ENCODE measurements at places on chromosomes 1 and 21. TPM values are rescaled to one million over a fixed set of nuclear protein-coding genes. Genes with fewer than 3 reads are reported as not detected.

GRCh38 chr1:212218911-212219310 lies 66.3 kb upstream of the PPP2R5A start:
- no peak for DNase-seq

DNA sequence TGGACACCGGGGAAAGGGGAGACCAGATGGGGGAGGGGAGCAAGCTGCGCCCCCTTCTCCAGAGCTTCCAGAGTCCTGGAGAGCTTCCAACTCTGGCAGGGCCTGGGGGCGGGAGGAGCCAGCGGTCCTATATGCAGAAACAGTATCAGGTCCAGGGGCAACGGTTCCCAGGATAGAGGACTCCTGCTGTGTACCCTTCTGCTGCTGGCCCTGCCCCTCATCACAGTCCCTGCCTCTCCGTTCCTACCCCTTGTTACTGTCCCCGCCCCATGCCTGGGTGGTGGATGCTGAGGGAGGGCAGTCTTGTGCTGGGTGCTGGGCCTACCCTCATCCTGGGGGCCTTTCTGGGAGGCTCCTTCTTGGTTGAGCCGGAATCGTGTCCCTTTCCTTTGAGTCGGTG lies 19.2 kb upstream of the PEX10 start:
- DNase-seq, result no peak

DNA sequence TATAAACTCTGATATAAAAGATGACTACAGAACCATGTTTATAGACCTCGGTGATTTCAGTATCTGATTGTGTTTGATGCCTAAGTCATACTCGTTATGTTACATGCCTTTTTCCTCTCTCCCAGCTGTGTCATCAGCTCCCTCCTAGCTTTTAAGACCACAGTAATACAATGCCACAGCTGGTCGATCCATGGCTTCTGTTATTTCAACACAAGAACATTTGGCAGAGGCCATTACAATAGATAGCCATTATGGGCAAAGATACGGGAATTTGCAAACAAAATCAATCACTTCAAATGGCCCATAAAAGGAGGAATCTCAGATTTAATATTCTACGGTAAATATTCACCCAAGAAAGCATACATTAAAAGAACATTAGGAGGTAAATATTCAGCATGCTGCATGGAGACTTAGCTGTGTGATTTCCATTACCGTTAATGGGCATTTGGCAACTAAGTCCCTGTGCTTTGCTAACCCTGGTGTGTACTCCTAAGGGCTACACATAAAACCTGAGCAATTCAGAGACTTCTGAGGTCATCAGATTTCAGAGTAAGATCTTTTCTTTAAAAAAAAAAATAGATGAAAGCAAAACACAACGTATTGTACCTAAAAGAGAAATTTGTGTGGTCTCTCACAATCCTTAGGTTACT lies 153.4 kb downstream of the PIGK start:
- DNase-seq, result no peak

DNA sequence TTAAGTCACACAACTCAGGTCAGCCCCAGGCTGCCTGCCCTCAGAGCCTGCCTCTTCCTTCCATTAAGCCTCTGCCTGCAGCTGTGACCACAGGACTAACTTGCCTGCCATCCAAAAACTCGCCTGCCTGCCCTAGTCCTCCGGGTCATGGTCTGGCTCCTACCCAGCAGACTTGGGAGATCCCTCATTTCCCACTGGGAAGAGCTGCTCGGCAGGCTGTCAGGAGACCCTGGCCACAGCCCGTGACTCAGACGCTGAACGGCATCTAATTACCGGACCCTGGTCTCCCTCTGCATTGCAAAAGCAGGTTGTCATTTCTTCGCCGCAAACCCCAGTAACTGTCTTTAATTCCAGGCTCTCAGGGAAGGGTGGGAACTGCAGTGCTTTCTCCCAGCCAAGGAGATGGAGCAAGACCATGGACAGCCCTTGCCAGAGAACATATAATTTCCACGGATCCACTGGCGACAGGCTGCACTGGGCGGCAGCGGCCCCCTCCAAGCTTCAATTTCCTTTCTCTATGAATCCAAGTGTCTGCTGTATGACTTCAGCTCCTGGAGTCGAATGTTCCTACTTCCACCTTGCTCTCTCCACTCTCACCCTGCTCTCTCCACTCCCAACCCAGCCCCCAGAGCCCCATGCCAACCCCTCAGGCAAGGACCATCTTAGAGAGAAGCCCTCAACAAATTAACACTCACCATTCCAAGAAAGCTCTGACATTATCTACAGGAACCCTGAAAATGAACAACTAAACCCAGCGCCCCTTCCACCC lies 20.4 kb downstream of the OLFML2B start:
- no peak for DNase-seq

DNA sequence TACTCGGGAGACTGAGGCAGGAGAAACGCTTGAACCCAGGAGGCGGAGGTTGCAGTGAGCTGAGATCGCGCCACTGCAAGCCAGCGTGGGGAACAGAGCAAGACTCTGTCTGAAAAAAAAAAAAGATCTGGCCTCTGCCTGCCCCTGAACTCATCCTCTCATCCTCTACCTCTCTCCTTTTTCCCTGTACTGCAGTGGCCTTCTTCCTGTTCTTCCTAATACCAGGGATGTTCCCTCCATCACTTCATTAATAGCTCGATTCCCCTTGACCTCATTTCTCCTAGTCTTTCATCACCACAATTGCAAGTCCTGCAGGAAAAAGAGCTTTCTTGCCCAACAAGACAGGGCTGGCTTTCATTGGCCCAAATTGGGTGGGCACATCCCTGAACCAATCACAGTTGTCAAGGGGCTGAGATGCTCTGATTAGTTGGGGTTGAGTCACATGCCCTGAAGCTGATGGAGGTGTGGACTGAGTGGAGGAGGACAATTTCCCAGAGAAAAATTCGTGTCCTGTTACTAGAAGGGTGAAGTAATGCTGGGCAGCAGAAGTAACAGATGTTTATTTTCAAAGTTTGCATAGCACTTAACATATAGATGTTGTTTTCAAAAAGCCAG lies 86.8 kb upstream of the PUM1 start:
- peak; percentile 40 for DNase-seq

- no peak for DNase-seq
Measured at GRCh38 chr1:67793562-67793961, 39.7 kb downstream of the GNG12 start.

GRCh38 chr1:154975409-154976059 lies 1.1 kb downstream of the CKS1B start:
- no peak for DNase-seq

GRCh38 chr1:69246710-69247109 lies 321.0 kb upstream of the LRRC7 start:
- no peak for DNase-seq

- DNase-seq, result no peak
Measured at GRCh38 chr1:238409932-238410331, 519.2 kb upstream of the ZP4 start.

KRTAP19-3 gene
- polyA plus RNA-seq, result not detected

- DNase-seq, result no peak
Measured at GRCh38 chr1:41430582-41430981, 53.9 kb downstream of the EDN2 start.

- DNase-seq, result no peak
Measured at GRCh38 chr21:42566524-42567213, 53.0 kb downstream of the SLC37A1 start.

GRCh38 chr1:204206121-204206520 lies 7.7 kb downstream of the GOLT1A start:
- no peak for DNase-seq

PPIAL4G gene
- polyA plus RNA-seq, result 0.05 TPM
